Urinary bladder (tissue), 4 donors: ENCODE measurements at places on chromosomes 1 and 21. TPM values are rescaled to one million over a fixed set of nuclear protein-coding genes. Genes with fewer than 3 reads are reported as not detected.

The CDC14A gene
- 29.1 TPM for total RNA-seq

The SELENON gene
- 24.6 TPM for total RNA-seq

The VWA5B1 gene
- total RNA-seq: 0.58 TPM

The TMEM269 gene
- total RNA-seq: not detected

The FCRL5 gene
- 0.11 TPM for total RNA-seq

The F5 gene
- 4.5 TPM for total RNA-seq

The SPRR2A gene
- not detected for total RNA-seq

The NBPF12 gene
- 17.6 TPM for total RNA-seq

The USH2A gene
- total RNA-seq: 0.16 TPM

The LCE2A gene
- not detected for total RNA-seq

The TNFRSF18 gene
- total RNA-seq: not detected

The CFHR1 gene
- total RNA-seq: 1.2 TPM

The ERICH3 gene
- total RNA-seq: 0.79 TPM
